Suprapubic skin (tissue), 4 donors: ENCODE measurements at places on chromosomes 4 and X. TPM values are rescaled to one million over a fixed set of nuclear protein-coding genes. Genes with fewer than 3 reads are reported as not detected.

DNA sequence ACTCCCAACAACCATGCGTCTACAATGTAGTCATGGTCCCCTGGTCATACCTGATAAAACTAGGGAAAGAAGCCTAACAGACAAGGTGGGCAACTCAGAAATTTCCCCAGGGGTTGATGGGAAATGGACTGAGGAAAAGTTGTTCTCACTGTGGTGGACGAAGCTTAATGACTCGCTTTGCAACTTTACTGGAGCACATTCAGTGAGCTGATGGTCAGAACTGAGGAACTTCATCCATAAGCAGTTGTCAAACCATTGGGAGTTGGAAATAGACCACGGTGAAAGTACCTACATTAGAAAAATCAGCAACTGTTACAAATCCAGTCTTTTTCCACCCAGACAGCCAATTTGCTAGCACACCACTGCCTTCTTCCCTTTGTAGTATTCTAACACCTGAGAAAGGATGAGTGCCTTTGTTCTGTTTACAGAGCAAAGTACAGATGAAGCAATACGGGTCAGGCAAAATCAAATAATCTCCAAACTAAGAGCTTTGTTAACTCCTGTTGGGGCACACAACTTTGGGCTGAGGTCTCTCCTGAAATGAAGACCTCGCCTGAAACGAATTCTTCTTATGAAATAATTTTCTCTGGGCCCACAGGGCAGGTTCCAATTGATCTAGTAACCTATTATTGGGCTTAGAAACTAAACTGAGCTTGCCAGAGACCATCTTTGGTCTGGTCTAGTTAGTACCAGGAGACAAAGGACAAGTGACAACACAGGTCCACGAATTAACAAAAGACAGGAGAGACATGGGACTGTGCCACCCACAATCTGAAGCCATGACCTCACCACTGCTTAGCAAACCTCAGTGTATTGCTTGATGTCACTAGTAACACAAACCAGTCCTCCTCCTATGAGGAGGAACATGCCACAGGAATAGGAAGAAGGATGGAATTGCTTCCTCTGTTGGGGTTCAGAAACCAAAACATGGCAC, 58.9 kb upstream of the NFKB1 start:
- H3K4me3 ChIP-seq: no peak overlapping the region
- H3K27ac ChIP-seq: no peak overlapping the region
- no peaks in the 10 kb centered on the region for H3K36me3 ChIP-seq
- H3K27me3 ChIP-seq: no peaks in the 10 kb centered on the region

DNA sequence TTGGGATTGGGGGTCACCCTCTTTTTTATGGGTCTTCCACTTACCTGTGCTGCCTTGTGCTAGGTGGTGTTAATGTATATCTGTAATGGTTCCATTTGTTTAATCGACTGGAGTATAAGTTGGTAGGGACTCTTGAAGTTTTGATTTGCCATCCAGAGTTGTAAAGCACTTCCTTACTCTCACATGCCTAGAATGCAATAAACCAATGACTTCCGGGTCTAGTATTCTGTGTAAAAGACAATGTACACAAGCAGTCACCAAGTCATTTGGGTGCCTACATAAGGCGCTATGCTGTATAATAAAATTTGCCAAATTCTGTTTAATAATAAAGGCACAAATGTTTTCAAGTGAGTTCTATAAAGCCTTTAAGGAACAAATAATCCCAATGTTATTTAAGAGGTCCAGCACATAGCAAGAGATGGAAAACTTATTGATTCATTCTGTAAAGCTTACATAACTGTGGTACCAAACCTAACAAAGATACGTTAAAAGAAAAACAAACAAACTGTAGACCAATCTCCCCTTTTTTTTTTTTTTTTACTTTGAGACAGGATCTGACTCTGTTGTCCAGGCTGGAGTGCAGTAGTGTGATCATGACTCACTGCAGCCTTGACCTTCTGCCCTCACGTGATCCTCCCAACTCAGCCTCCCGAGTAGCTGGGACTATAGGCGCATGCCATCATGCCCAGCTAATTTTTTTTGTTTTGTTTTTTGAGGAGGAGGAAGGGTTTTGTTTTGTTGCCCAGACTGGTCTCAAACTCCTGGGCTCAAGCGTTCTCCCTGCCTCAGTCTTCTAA, 41.5 kb upstream of the HPRT1 start:
- peaks cover 24% of the 10 kb centered on the region for H3K36me3 ChIP-seq
- no peaks in the 10 kb centered on the region for H3K27me3 ChIP-seq
- no peak for DNase-seq
- H3K4me1 ChIP-seq: no peaks in the 10 kb centered on the region
- H3K27ac ChIP-seq: no peak overlapping the region

- H3K27ac ChIP-seq: no peak overlapping the region
- no peaks in the 10 kb centered on the region for H3K4me1 ChIP-seq
- DNase-seq: no peak
- no peak overlapping the region for H3K4me3 ChIP-seq
- no peaks in the 10 kb centered on the region for H3K36me3 ChIP-seq
Measured at GRCh38 chr4:76280488-76281441, 25.8 kb upstream of the STBD1 start.

The ADGRG4 gene
- total RNA-seq: not detected

- no peaks in the 10 kb centered on the region for H3K4me1 ChIP-seq
- H3K27ac ChIP-seq: no peak overlapping the region
- no peaks in the 10 kb centered on the region for H3K27me3 ChIP-seq
- H3K36me3 ChIP-seq: no peaks in the 10 kb centered on the region
- H3K4me3 ChIP-seq: no peak overlapping the region
Measured at GRCh38 chr4:11469650-11470437, 41.1 kb upstream of the HS3ST1 start.

DNA sequence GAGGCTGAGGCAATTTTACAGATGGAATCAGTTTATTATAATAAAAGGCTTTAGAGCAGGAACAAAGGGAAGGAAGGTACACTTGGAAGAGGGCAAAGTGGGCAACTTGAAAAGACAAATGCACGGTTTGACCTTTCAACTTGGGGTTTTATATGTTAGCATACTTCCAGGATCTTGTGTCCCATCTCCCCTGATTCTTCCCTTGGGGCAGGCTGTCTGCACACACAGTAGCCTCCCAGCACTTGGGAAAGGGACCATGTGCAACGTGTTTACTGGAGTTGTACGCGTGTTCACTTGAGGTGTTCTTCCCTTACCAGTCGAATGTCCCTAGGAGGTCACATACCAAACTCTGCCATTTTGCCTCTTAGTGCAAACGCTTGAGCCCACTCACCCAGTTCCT, 7.3 kb downstream of the PPA2 start:
- H3K27ac ChIP-seq: no peak overlapping the region
- peaks cover 23% of the 10 kb centered on the region for H3K4me1 ChIP-seq
- H3K4me3 ChIP-seq: no peak overlapping the region
- H3K36me3 ChIP-seq: peaks cover 15% of the 10 kb centered on the region
- DNase-seq: no peak
- H3K27me3 ChIP-seq: no peaks in the 10 kb centered on the region

The BEND2 gene
- not detected for total RNA-seq

GRCh38 chrX:41405551-41405950, 41.6 kb upstream of the NYX start:
- no peaks in the 10 kb centered on the region for H3K4me1 ChIP-seq
- no peak for DNase-seq
- no peaks in the 10 kb centered on the region for H3K36me3 ChIP-seq
- H3K27ac ChIP-seq: no peak overlapping the region
- no peak overlapping the region for H3K4me3 ChIP-seq

DNA sequence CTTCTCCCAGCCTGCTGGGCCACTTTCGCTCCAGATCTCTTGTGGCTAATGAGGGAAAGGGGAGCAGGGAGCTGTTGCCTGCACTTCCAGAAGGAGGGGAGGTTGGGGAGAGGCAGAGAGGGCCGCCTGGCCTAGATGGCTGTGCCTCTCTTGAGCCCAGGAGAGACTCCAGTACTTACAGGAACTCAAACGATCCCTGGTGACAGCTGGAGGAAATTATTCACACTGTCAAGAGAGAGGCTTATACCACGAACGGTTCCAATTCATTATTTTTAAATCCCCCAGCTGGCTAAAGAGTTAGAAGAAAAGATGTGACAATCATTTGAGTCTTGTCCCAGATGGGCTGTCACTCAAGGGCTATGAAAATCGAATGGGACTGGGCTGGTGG, 96.1 kb downstream of the PHKA2 start:
- no peak for DNase-seq
- no peak overlapping the region for H3K4me3 ChIP-seq
- H3K36me3 ChIP-seq: no peaks in the 10 kb centered on the region
- peak overlapping the region; percentile 78 for H3K27ac ChIP-seq
- H3K27me3 ChIP-seq: no peaks in the 10 kb centered on the region

The SYN1 gene
- total RNA-seq: 2.2 TPM

DNA sequence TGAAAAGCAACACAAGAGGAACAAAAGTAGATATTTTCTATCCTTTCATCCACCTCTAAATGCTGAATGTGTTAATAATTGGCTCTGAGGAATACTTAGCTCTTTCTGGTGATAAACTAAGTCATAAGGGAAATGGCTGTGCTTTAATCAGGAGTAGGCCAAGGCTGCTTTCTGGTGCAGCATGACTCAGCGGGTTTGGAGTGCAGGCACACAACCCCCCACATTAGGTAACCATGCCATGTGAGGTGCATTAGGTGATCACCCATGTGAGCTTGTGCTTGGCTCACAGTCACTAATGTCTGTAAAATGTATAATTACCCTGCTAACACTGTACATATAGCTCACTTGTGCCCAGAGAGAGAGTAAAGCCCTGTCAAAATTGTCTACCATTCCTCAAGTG, 57.2 kb downstream of the USP38 start:
- no peak for DNase-seq
- H3K4me1 ChIP-seq: no peaks in the 10 kb centered on the region
- no peak overlapping the region for H3K27ac ChIP-seq
- H3K27me3 ChIP-seq: no peaks in the 10 kb centered on the region
- no peaks in the 10 kb centered on the region for H3K36me3 ChIP-seq

- H3K27me3 ChIP-seq: no peaks in the 10 kb centered on the region
- H3K4me1 ChIP-seq: no peaks in the 10 kb centered on the region
- H3K27ac ChIP-seq: no peak overlapping the region
- DNase-seq: no peak
Measured at GRCh38 chr4:61293707-61294400, 93.7 kb downstream of the ADGRL3 start.

The TMEM255A gene
- total RNA-seq: 0.72 TPM

The NXF2B gene
- total RNA-seq: not detected

- DNase-seq: no peak
- H3K27me3 ChIP-seq: no peaks in the 10 kb centered on the region
- no peak overlapping the region for H3K27ac ChIP-seq
- no peak overlapping the region for H3K4me3 ChIP-seq
- H3K36me3 ChIP-seq: no peaks in the 10 kb centered on the region
Measured at GRCh38 chr4:104205116-104205515, 289.6 kb downstream of the CXXC4 start.

The IL15 gene
- 0.64 TPM for total RNA-seq

- no peaks in the 10 kb centered on the region for H3K36me3 ChIP-seq
- no peak overlapping the region for H3K27ac ChIP-seq
Measured at GRCh38 chrX:97547877-97548578, 664.3 kb downstream of the RPA4 start.

DNA sequence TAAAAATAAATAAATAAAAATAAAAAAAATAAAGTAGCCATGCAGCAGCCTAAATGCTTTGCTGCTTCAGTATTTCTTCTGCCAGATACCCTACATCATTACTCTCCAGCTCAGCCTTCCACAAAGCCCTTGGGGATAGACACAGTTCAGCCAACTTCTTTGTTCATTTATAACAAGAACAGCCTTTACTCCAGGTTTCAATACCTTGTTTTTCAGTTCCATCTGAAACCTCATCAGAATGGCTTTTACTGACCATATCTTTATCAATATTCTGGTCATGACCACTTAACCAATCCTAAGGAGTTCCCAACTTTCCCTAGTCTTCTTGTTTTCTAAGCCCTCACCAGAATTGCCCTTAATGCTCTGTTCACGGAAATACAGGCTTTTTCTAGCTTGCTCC, 128.3 kb upstream of the MED14 start:
- peaks cover 5% of the 10 kb centered on the region for H3K4me1 ChIP-seq
- no peak overlapping the region for H3K4me3 ChIP-seq
- no peak for DNase-seq
- H3K36me3 ChIP-seq: no peaks in the 10 kb centered on the region

The TCP11X2 gene
- not detected for total RNA-seq

DNA sequence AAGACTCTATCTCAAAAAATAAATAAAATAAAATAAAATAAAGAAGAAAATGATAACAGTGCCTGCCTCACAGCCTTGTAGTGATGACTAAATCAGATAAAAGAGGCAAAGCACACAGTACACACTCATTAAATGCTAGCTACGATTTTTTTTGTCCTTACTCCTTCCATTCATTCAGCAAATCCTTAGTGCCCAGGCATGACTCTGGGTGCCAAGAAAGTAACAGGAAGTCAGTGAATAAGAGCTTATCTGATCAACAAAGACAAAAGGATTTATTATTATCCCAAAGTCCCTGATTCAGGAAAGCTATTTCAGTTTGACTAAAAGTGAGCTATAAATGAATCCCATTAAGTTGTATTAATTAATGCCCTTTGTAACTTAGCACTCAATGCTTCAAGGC, 92.7 kb downstream of the SH3KBP1 start:
- H3K36me3 ChIP-seq: no peaks in the 10 kb centered on the region
- no peak overlapping the region for H3K4me3 ChIP-seq
- H3K4me1 ChIP-seq: no peaks in the 10 kb centered on the region
